ENCODE measurements at places on chromosomes 13 and 19. TPM values are rescaled to one million over a fixed set of nuclear protein-coding genes. Genes with fewer than 3 reads are reported as not detected.

DNA sequence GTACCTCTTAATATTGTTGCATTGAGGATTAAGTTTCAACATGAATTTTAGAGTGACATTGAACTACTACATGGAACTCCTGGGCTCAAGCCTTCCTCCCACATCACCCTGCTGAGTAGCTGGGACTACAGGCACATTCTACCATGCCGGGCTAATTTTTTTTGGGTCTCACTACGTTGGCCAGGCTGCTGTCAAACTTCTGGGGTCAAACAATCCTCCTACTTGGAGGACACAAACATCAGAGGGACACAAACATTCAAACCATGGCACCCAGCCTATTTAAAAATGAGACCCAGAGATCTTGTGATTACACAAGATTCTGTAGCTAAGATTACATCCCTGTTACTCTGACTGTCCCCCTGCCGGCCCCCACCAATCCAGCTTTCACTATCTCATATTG lies 180.9 kb downstream of the KCNRG start:
- no peak for DNase-seq
- no peaks in the 10 kb centered on the region for H3K36me3 ChIP-seq
- no peaks in the 10 kb centered on the region for H3K4me1 ChIP-seq
- H3K4me3 ChIP-seq: no peak overlapping the region
- H3K27ac ChIP-seq: no peak overlapping the region
- peaks cover 7% of the 10 kb centered on the region for H3K27me3 ChIP-seq

DNA sequence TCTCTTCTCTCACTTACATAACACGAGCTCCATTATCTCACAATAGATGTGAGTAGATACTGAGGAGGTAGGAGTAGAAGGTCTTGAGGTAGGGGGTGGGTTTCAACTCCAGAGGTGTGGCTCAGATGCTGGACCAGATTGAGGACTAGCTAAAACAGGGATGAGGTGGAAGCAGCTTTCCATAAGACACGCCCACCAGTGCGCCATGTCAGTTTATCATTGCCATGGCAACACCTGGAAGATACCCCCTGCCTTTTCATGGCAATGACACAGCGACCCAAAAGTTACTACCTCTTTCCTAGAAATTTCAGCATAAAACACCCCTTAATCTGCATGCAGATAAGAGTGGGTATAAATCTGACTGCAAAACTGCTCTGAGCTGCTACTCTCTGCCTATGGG lies 44.1 kb downstream of the KCTD15 start:
- H3K27me3 ChIP-seq: peaks cover 23% of the 10 kb centered on the region
- no peak overlapping the region for H3K27ac ChIP-seq
- H3K36me3 ChIP-seq: no peaks in the 10 kb centered on the region
- no peak for DNase-seq
- no peak overlapping the region for H3K4me3 ChIP-seq

DNA sequence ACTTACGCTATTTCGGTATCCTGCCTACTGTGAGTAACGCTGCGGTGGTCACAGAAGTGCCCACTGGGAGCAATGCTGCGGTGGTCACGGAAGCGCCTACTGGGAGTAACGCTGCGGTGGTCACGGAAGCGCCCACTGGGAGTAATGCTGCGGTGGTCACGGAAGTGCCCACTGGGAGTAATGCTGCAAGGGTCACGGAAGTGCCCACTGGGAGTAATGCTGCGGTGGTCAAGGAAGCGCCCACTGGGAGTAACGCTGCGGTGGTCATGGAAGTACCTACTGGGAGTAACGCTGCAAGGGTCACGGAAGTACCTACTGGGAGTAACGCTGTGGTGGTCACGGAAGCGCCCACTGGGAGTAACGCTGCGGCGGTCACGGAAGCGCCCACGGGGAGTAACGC lies 52.1 kb upstream of the SOX1 start:
- DNase-seq: no peak
- H3K4me1 ChIP-seq: no peaks in the 10 kb centered on the region
- H3K36me3 ChIP-seq: no peaks in the 10 kb centered on the region
- no peak overlapping the region for H3K27ac ChIP-seq
- no peak overlapping the region for H3K4me3 ChIP-seq
- no peaks in the 10 kb centered on the region for H3K27me3 ChIP-seq

GRCh38 chr13:113465300-113465699 lies 12.0 kb upstream of the ADPRHL1 start:
- H3K4me1 ChIP-seq: no peaks in the 10 kb centered on the region
- no peak overlapping the region for H3K4me3 ChIP-seq
- H3K27ac ChIP-seq: no peak overlapping the region
- peaks cover 6% of the 10 kb centered on the region for H3K36me3 ChIP-seq
- H3K27me3 ChIP-seq: no peaks in the 10 kb centered on the region

The MBD3L2 gene
- not detected for total RNA-seq

Measured in activated naive CD8-positive, alpha-beta T cell treated with anti-CD3 and anti-CD28 coated beads, Interleukin-2, amount 10 ng/mL, durations not matched to agents 7 days and 5 days (primary cell).